ENCODE measurements at places on chromosomes 11 and 22.

DNA sequence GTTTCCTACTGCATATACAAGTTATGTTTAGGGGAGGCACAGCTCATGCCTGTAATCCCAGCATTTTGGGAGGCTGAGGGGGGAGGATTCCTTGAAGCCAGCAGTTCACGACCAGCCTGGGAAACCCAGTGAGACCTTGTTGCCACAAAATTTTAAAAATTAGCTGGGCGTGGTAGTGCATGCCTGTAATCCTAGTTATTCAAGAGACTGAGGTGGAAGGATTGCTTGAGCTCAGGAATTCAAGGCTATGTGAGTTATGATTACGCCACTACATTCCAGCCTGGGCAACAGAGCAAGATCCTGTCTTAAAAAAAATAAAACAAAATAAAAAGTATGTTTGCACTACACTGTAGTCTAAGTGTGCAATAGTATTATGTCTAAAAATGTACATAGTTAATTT lies 108.8 kb upstream of the TEAD1 start:
- no peak for DNase-seq

GRCh38 chr11:75083217-75083605 lies 13.5 kb downstream of the OR2AT4 start:
- no peak for DNase-seq

DNA sequence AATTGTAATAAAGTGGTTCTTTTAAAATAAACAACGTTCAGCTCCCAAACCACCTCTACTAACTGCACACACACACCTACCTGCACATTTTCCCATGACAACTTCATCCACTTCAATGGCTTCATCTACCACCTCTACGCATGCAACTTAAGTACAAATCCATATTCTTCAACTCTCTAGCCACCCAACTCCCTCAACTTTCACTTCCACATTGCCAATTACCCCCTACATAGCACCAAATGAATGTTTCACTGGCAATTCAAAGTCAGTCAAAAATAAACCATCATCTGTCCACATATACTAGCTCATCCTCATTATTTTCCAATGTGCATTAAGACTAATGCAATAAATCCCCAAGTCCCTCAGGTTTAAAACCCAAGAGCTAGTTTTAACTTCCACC lies 50.7 kb upstream of the ARHGAP32 start:
- DNase-seq = no peak

DNA sequence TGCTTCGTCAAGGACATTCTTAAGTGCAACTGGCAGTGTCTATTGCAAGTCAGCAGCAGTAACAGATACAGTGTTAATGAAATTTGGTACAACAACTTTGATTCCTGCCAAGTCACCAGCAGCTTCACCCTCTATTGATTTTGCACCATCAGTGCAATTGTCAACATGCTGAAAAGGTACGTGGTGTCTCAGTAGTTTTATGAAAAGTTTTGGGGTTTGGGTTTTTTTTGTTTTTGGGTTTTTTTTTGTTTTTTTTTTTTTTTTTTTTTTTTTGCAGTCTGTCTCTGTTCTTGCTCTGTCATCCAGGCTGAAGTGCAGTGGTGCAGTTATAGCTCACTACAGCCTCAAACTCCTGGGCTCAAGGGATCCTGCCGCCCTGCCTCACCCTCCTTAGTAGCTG lies 19.1 kb upstream of the GRIK4 start:
- no peak for DNase-seq

- no peak for DNase-seq
Measured at GRCh38 chr22:44881624-44882023, 128.2 kb downstream of the PHF21B start.

DNA sequence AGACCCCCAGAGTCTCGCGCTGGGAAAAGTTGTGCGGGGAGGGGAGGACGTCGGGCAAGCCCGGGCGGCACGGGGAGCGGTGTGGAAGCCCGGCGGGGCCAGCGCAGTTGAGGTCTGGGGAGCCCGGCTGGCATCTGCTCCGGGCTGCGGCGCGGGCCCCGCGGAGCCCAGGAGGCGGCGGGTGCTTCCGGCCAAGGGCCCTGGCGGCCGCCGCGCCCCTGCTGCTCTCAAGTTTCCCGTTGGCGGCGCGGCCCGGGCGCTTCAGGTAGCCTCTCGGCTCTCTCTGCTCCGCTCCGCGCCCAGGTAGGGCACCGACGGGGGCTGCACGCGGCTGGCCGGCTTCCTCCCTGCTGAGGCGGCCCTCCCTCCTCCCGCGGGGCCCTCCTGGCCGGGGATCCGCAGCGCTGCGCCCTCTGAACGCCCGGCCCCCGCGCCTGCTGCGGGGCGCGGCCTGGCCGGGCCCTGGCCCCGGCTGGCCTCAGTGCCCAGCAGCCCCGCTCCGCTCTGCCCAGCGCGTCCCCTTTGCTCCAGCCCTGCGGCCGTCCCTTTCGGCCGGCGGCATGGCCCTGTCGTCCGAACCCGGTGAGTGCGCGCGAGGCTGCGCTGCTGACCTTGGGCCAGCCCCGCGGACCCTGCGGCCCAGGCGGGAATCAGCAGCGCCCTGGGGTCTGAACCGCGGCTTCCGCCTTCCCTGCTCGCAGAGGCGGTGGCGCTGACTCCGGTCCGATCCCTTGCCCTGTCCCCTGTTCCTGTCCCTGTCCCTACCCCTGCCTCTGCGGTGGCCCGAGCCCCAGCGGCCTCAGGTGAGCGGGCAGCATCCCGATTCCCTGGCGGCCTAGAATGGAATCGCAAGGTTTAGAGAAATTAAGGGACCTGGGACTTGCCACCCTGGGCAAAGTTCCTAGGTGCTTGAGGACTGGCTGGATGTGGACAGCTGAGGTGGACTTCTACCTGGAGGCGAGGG lies 4.3 kb upstream of the AMPD3 start:
- DNase-seq = peak; percentile 14

DNA sequence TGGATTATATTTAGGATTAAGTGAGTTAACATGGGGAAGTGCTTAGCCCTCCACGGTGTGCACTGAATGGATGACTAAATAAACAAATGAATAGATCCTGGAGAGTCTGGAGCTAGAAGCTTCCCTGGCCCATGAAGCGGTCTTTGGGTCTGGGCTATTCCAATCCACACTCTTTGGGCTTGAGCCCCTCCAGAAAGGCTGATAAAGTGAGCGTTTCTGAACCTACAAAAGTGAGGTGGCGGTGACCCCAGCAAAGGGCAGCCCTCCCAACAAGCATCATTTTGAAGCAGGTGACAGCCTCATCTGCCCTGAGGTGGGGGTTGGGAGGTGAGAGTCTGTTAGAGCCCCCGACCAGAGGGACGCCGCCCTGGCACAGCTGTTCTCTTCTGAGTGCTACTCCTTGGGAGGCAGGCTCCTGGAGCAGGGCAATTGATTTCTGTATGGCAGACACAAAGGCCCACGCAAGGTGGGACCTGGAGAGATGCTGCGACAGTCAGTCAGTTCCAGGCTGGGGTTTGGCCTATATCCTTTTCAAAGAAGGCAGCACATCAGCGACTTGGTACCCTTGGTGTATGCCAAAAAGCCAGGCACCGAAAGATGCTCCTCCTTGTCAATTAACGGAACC lies 157.8 kb downstream of the CACNA1I start:
- DNase-seq = no peak

GRCh38 chr11:96481771-96482170 lies 92.0 kb downstream of the JRKL start:
- no peak for DNase-seq

- no peak for DNase-seq
Measured at GRCh38 chr11:31820438-31820818, 9.3 kb upstream of the PAX6 start.

DNA sequence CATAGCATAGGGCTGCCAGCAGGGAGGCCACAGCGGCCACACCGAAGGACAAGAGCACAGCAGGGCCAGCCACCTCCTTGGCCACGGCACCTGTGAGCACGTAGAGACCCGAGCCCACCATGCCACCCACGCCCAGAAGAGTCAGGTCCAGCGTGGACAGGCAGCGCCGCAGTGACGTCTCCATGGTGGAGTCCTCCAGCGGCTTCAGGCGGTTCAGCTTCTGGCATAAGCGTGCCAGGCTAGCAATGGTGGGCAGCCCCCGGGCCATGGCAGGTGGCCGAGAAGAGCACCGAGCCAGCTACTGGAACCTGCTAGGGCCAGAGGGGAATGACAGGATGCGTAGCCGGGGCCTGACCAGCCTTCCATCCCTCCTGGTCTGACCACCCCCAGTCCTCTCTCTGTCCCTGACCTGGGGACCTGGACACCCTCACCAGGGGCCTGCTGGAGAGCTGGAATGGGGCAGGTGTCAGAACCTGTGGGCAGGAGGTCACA lies 770 bp downstream of the SLC7A4 start:
- DNase-seq = no peak

GRCh38 chr11:61575886-61576861 lies 4.7 kb downstream of the SYT7 start:
- DNase-seq = no peak

DNA sequence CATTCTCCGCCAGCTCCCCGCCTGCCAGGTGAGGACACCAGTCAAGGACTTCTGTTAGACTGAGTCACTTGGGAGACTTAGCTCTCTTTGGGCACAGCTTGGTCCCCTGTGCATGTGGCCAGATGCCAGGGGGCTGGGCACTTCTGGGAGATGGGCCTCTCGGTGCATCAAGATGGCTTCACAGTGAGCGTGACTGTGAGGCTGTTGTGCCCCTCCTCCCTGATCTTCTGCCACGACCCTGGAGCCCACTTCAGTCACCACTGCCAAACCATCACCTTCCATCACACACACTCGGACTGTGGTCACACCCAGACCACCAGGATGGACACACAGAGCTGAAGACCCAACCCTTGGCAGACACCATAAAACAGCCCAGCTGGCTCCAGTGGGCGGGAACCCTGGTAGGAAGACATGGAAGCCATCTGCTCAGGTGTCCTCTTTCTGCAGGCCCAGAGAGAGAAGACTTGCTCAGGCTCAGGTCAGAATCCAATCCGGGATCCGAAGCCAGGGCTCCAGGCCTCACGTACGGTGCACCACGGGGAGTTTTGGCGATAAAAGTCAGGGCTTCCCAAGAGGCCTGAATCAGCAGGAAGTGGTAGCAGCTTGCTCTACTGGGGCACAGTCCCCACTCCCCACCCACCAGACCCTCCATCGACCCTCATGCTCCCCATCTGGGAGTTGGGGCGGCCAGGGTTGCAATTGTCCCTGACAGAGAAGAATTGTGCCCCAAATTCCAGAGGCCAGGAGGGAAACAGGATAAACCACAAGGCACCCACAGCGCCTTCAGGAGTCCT lies 29.8 kb upstream of the CD5 start:
- DNase-seq = no peak

- DNase-seq = no peak
Measured at GRCh38 chr11:128915149-128915521, 24.0 kb downstream of the KCNJ5 start.

DNA sequence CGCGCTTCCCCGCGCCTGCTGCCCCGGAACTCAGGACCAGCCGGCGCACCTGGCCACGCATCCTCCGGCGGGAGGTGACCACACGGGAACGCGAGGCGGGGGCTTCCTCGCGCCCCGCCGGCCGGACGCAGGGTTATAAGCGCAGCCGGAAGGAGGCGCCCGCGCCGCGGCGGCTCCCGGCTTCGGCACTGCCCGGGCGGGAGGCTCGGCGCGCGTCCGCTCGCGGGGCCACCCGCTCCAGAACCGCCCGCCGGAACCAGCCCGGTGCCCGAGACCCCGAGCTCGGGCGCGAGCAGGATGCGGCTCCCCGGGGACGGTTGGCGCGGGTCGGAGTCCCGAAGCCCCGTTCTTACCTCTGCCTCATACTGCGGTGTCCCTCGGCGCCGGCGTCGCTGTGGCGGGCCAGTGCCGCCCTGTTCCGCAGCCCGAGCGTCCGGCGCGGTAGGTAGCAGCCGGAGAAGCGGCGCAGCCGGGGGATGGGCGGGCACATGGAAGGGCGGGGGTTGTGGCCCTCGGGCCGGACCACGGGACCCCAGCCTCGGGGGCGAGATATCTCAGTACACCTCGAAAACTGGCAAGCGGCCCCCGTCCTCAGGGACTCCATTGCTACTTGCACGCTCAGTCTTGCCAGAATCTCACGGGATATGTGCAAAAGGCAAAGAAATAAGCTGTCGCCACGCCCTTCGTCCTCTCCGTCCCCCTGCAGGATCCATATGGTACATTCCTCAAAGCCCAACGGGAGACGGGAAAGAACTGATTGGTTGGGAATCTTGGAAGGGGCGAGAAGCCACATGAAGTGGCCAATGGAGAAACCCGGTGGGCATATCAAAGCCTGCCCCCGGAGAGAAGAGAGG lies 23.1 kb downstream of the MICAL3 start:
- peak; percentile 25 for DNase-seq

DNA sequence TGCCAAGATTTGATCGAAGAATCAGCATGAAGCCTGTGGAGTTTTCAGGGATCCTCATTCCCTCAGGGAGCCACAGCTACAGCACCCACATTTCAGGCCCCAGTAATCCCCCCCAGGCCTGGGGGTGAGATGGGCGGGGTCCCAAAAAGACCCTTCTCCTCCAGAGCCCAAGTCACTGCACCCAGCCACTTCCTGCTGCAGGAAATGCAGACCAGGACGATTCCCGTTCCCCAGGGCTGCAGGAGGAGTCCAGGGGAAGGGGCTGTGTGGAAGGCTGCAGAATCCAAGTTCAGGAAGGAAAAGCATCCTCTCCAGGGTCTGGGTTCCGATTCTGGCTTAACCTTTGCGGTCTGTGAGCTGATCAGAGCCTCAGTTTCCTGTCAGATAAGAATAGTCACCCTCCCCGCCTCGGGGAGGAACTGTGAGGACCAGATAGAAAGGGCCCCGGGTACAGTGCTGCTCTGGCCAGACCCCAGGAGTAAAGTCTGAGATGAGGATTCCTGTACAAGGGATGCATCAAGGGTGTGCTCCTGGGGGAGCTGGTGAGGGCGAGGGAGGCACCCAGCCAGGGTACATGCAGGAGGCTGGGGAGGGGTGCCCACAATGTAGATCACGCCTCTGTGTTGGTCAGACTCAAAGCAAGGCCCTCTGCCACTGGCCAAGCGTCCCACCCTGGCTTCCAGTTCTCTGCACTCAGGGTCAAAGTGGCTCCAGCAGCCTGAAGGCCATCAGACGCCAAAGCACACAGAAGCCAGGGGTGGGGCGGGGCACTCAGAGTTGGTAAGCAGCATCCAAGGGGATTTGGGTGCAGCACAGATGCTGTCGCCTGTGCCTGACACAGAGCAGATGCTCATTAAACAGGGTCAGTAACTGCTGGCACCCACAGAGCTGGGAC lies 30.1 kb upstream of the TP53I11 start:
- no peak for DNase-seq

DNA sequence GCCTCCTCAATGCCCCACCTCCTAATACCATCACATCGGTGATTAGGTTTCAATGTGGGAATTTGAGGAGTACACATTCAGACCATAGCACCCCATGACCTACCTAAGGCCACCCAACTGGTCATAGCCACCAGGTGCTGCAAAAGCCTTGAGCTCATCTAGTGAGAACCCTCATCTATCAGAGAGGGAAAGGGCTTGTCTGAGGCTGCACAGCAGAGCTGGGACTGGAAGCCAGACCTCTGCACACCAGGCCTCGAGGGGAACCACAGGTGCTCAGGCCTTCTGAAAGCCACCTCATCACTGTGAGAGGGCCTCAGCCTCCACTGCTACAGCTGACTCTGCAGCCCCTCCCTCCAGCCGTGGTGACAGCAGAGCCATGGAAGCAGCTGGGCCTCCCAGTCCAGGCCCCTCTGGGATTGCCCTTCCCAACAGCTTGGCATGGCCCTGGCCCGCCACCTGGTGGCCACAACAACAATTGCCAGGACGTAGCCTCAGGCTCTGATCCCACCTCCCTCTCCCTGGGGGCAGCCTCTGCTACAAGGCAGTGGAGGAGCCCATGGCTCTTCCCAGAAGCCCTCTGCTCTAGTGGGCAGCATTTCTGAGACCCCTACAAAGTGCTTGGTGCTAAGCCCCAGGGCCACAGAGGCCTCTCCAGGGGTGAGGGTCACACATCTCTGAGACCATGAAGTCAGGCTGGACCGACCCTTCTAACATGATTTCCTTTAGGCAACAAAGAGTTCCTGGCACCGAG lies 41.0 kb upstream of the PRDM11 start:
- DNase-seq = peak; percentile 38
